ENCODE measurements at places on chromosomes 11 and 22.
A peak's percentile ranks its signal among the peaks of the same experiment; 100 is the strongest.

DNA sequence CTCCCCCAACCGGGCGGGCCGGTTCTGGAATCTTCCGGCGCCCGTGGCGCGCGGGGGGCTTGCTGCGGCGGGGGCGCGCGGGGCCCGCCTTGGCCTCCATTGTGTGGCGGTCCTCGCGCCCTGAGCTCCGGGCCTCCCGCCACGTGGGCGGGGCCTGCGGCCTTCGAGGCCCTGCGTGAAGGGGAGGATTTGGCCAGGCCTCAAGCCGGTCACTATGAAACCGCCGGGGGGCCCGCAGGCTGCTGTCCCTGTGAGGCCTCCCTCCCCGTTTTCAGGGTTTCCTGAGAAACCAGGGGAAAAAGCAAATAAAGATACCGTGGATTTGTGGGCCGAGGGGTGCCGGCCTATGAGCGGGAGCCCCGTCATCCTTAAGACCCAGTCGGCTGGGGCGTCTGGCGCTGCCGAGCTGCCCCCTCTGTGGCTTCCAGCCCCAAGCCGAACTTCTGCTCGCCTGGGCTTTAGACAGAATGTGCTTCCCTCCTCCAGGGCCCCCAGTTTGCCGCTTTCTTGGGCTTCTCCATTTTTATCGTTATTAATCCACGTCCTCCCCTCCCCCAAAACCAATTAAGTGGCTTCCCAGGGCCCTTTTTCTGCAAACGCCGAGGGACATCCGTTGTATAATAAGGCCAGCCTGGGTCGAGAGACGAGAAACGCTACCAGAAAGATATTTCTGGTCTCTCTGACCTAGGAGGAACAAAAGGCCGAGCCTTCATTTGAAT lies 602 bp downstream of the EWSR1 start:
- H3K4me1 ChIP-seq, result peaks cover 47% of the 10 kb centered on the region
- H3K27me3 ChIP-seq, result peaks cover 3% of the 10 kb centered on the region
- peaks cover 65% of the 10 kb centered on the region for H3K36me3 ChIP-seq

GRCh38 chr22:39003165-39003638 lies 10.9 kb upstream of the APOBEC3C start:
- peaks cover 9% of the 10 kb centered on the region for H3K4me1 ChIP-seq
- H3K27me3 ChIP-seq, result peaks cover 13% of the 10 kb centered on the region
- DNase-seq, result peak; percentile 92
- H3K27ac ChIP-seq, result peak overlapping the region; percentile 69

DNA sequence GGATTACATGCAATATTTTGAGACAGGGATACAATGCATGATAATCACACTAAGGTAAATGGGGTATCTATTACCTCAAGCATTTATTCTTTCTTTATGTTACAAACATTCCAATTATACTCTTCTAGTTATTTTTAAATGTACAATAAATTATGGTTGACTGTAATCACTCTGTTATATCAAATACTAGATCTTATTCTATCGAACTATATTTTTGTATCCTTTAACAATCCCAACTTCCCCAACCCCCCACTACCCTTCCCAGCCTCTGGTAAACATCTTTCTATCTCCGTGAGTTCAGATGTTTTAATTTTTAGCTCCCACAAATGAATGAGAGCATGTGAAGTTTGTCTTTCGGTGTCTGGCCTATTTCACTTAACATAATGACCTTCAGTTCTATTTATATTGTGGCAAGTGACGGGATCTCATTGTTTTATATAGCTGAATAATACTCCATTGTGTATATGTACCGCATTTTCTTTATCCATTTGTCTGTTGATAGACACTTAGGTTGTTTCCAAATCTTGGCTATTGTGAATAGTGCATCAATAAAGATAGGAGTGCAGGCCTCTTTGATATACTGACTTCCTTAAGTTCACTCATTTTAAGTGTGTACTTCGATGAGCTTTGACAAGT lies 40.5 kb downstream of the ARHGEF12 start:
- peaks cover 33% of the 10 kb centered on the region for H3K27me3 ChIP-seq
- H3K27ac ChIP-seq, result no peak overlapping the region
- no peak overlapping the region for H3K4me3 ChIP-seq
- H3K36me3 ChIP-seq, result no peaks in the 10 kb centered on the region
- DNase-seq, result no peak

DNA sequence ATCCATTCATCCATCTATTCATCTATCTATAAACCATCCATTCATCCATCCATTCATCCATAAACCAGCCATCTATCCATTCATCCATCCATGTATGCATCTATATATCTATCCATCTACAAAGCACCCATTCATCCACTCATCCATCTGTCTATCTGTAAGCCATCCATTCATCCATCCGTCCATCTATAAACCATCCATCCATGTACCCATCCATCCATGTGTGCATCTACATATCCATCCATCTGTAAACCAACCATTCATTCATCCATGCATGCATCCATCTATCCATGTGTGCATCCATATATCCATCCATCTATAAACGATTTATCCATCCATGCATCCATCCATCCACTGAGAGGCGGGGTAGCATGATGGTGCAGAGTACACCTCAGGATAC lies 58.4 kb downstream of the MPPED1 start:
- no peaks in the 10 kb centered on the region for H3K4me1 ChIP-seq
- no peak overlapping the region for H3K27ac ChIP-seq
- peaks cover 2% of the 10 kb centered on the region for H3K27me3 ChIP-seq
- no peaks in the 10 kb centered on the region for H3K36me3 ChIP-seq
